PC-3 (cell line): ENCODE measurements at places on chromosomes 16 and 17. TPM values are rescaled to one million over a fixed set of nuclear protein-coding genes. Genes with fewer than 3 reads are reported as not detected.

The IRX5 gene
- total RNA-seq = 0.22 TPM in 1 of 2 replicates, not detected in the other

The HOXB5 gene
- total RNA-seq = 0.40 and 0.95 TPM in 2 replicates

The HS3ST3A1 gene
- 47.6 and 65.4 TPM in 2 replicates for total RNA-seq

The OTOA gene
- not detected in 2 replicates for total RNA-seq

The C1QL1 gene
- 2.8 and 4.1 TPM in 2 replicates for total RNA-seq

The SLC12A3 gene
- total RNA-seq = not detected in 2 replicates

The BAIAP3 gene
- total RNA-seq = 13.1 and 18.2 TPM in 2 replicates

The WNT9B gene
- not detected in 2 replicates for total RNA-seq

The AHSP gene
- total RNA-seq = not detected in 2 replicates

The PPY gene
- total RNA-seq = not detected in 2 replicates

The KRT33A gene
- not detected in 2 replicates for total RNA-seq

The MILR1 gene
- total RNA-seq = 10.1 and 13.3 TPM in 2 replicates

The CCL2 gene
- not detected in 2 replicates for total RNA-seq

The TBC1D26 gene
- total RNA-seq = not detected in 2 replicates

The TBC1D3L gene
- total RNA-seq = 4.8 and 5.4 TPM in 2 replicates

The NETO2 gene
- 40.6 and 43.7 TPM in 2 replicates for total RNA-seq

The EVPLL gene
- total RNA-seq = 1.1 and 1.3 TPM in 2 replicates

The CA5A gene
- total RNA-seq = not detected in 2 replicates

The KRTAP9-8 gene
- total RNA-seq = not detected in 2 replicates

The OTOP3 gene
- not detected in 2 replicates for total RNA-seq

The FNDC8 gene
- total RNA-seq = not detected in 2 replicates

The HOXB6 gene
- total RNA-seq = 9.5 and 11.3 TPM in 2 replicates

The C16orf96 gene
- total RNA-seq = not detected in 2 replicates

The TBC1D3I gene
- total RNA-seq = 0.07 TPM in 1 of 2 replicates, not detected in the other

The TMEM107 gene
- total RNA-seq = 19.0 and 26.6 TPM in 2 replicates

The KRTAP9-2 gene
- not detected in 2 replicates for total RNA-seq

The TP53TG3B gene
- total RNA-seq = not detected in 2 replicates

The PIK3R6 gene
- not detected in 2 replicates for total RNA-seq

The BAHCC1 gene
- 9.9 and 16.9 TPM in 2 replicates for total RNA-seq

The WSCD1 gene
- 56.7 and 57.0 TPM in 2 replicates for total RNA-seq
